ENCODE measurements at places on chromosomes 6 and 20.

GRCh38 chr20:7010527-7010926, 243.0 kb downstream of the BMP2 start:
- DNase-seq, result no peak

DNA sequence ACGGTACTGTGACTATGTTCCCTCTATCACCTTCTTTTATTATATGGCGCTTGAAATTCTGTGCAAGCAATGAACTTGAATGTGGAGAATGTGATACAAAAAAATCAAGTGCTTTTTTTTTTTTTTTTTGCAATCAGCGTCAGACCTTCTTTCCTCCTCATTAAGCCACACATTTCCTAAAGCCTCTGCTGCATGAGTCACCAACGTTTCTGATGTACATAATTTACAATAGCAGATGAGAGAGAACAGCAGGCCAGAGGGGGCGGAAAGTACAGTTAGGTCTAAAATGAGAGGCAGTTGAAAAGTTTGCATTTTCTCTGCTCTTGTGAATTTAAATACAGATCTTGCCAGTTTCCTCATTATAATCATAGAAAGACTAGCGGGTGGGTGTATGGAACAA, 114.6 kb upstream of the RIPOR2 start:
- DNase-seq, result no peak

DNA sequence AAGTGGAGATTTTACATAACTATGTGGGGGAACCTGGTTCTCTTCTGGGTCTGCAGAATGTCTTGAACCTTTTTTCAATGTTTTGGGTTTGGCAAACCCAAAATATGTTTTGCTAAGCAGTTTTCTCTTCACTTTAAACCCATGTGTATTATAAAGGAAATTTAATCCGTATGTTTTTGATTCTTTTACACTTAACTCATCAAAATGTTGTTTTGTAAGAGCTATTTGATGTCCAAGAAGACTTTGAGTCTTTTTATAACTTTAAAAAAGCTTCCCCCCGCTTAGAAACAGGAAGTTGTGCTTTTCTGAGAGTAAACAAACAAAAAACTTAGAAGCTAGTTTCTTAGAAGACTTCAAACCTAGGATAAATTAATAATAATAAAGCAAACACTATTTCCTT, 81.9 kb upstream of the CEP162 start:
- no peak for DNase-seq

DNA sequence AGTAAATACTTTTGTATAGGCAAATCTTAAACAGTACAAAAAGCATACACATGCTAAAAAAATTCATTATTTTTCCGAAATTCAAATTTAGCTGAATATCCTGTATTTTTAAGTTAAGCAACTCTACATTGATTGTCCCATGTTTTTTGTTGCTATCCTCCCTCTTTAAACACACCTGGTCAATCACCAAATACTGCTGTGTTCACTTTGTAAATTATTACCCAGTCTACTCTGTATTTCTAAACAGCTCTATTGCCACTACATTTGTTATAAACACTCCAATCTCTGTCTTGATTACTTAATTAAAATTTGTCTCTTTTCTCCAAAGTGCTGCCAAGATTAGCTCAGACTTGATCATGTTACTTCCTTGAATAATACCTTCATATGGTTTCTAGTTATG, 466.5 kb upstream of the GJE1 start:
- no peak for DNase-seq

DNA sequence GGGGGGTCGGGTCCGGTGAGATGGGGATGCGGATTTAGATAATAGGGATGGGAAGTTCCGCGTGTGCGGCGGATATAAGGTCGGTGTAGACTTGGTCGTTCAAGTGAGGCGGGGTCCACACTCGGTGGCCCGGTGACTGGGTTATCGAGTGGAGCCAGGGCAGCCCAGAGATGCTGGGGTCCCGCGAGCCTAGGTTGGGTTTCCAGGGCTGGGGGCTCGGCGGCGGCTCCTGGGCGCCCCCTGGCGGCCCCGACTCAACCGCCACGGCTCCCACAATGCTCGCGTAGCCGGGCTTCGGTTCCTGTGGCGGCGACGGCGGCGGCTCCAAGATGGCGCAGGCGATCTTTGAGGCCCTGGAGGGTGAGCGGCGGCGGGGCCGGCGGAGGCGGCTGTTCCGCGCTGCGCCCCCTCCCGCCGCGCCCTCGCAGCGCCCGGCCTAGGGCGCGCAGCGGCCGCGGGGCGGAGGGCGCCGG, at the start of gene ZNF341:
TSS of gene ZNF341 (plus strand) at position 304 of the 473 bp plus-strand sequence. CDS start at position 330, 26 bp downstream.
- DNase-seq, result peak; percentile 99

DNA sequence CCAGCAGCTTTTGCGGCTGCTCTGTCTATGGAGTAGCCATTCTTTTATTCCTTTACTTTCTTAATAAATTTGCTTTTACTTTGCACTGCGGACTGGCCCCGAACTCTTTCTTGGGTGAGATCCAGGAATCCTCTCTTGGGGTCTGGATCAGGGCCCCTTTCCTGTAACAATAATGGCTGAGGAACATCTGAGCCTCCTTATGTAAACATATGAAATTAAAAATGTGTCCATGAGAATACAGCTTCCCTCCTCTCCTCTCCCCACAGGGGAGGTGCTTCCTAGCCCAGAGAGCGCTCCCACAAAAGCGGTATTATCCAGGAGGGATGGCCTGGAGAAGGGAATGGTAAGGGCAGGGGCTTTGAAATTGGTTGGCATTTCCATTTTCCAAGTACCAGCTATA, 81.1 kb downstream of the PSMG4 start:
- DNase-seq, result no peak

DNA sequence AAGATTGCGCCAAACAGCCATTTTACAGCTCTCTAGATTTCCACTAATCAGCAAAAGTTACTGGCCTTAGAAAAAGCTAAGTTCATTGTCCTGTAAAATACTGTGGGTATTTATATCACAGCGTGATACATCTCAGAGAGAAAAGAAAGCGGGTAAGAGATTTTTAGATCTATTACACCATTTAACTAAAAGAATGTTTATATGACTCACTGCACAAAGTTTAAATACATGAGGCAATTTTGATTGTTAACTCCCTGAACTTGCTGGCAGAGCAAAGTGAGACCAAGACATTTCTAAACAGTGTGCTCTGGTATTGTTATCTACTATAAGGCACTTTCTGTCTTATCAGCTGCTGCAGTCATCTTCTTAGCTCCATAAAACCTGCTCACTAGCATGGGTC, 314.3 kb downstream of the EPHA7 start:
- no peak for DNase-seq

- DNase-seq, result no peak
Observed at GRCh38 chr6:143695969-143696663, 18.4 kb downstream of the PHACTR2 start.

DNA sequence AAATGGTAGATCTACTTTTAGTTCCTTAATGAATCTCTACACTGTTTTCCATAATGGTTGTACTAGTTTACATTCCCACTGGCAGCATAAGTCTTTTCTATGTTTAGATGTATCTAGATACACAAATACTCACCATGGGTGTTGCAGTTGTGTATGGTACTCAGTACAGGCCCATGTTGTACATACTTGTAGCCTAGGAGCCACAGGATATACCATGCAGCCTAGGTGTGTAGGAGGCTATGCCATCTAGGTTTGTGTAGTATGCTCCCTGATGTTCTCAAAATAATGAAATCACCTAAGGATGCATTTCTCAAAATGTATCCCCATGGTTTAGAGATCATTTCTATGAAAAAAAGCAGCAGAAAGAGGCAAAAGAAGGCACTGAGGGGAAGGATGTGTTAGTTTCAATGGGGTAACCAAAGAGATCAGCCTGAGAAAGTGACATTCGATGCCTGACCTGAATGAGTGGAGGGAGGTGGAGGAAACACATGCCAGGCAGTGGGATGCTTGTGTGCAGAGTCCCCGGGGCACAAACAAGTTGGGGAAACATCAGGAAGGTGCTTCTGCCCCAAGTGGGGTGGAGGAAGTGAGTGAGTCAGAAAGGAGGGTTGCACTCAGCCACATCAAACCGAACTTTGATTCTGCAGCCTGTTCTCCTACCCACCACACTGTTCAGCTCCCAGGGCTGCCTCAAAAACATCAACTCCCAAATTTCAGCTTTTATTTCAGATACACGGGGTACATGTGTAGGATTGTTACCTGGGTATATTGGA, 191.2 kb downstream of the ZNF217 start:
- no peak for DNase-seq

GRCh38 chr6:45505470-45505869, 127.7 kb upstream of the SUPT3H start:
- no peak for DNase-seq

GRCh38 chr20:37222086-37222485, 39.5 kb downstream of the GHRH start:
- DNase-seq, result no peak

GRCh38 chr6:3412779-3413500, 43.9 kb downstream of the SLC22A23 start:
- no peak for DNase-seq

All from SW 1271 (cell line).